ENCODE measurements at places on chromosomes 11 and 22.

- peak; percentile 55 for DNase-seq
Observed at GRCh38 chr11:122339436-122340060, 223.5 kb upstream of the BLID start.

DNA sequence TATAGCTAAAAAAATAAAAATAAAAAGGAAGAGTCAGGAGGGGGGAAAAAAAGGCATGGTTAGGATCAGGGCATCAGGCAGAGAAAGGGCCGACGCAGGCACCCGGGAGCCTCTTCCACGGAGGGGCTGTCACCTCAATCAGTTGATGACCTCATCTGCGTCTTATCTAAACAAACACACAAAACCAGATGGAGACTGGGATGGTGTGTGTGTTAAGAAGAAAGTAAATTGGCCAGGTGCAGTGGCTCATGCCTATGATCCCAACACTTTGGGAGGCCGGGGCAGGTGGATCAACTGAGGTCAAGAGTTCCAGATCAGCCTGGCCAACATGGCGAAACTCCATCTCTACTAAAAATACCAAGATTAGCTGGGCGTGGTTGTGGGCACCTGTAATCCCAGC is 63.6 kb downstream of the DHCR7 start:
- DNase-seq: no peak

DNA sequence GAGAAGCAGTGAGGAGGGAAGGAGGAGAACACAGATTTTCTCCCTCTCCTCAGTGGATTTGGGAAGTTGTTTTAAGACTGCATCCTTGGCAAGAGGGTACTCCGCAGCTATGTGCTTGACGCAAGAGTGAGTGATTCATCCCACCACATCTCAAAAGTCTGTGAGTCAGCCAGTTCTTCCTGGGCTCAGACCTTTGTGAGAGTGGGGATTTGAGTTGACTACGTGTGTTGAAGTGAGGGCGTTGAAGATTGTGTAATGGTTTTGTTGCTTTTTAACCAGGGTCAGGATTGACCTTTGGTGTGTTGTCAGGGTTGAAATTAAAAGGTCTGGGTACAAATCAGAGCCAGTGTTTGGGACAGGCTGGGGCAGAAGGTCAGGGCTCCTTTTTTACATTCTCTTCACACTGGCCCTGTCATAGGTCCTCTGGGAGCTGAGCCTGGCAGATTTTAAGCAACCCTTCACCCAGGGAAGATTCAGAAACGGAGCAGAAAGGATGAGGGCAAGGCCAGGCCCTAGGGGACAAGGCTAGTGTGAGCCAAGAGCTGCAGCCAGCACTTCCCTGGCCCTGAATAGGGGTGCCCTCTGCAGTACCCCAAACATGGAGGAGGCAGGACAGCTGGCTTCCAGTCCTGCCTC is 4.2 kb upstream of the C11orf86 start:
- peak; percentile 100 for DNase-seq

- no peak for DNase-seq
Observed at GRCh38 chr11:116916886-116917285, 79.5 kb upstream of the APOA1 start.

DNA sequence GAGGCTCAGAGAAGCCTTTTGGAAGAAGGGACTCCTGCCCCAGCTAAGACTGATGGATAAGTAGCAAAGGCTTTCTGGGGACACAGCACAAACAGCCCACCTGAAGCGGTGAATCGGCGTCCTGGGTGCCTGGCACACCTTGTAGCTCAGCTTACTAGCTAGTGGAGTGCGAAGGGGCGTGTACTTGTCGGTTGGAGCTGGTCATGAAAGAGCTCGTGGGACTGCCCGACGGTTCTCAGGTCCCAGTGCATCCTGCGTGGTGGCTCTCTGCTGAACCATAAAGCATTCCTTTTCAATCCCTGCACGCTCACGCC is 690 bp upstream of the UVRAG start:
- DNase-seq: no peak

DNA sequence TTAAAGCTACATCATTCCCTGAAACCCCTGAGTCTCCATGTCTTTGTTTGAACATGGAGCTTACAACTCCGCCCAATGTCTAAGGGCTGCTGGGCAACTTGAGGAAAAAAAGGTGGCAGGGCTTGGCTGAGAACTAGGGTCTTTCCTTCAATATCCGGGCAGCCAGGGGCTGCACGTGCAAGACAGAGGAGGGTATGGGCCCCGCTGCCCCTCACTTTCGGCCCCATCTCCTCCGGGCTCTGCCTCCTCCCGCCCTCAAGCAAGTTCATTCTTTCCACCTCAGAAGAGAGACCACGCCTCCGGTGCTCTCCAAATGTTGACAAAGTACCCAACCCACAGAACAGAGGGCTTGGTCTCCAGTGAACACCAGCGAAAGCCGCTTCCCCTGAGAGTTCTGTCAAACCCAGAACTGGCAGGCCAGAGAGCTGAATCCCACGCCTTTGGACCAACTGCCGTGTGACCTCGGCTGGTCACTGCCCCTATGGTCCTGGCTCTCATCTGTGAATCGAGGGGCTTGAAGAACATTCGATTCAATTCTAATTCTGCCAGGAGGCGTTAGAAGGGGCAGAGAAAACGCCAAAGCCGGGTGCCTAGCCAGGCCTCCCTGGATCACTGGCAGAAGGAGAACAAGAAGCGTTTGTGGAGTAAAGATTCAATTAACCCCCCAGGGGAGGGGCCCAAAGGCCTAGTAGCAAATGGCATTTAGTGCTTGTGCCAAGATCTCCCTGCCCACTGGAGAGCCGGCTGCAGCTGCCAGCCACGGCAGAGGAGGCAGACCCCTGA is 7.3 kb downstream of the PDGFB start:
- no peak for DNase-seq

DNA sequence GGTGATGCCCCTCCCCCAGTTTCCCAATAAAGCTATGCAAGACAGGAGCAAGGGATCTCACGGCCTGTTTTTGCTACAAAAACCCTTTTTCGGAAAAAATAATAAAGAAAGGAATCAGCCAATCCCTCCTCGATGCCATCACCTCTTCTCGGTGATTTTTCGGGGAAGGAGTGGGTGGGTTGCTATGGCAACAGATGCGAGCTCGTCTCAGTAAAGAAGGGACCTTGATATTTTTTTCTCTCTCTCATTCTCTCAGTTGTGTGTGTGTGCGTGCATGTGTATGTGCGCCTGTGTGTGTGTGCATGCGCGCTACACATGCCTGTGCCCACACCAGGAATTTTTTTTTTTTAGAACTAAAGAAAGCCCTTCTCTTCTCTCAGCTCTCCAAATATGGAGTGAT is 3.8 kb upstream of the NPAS4 start:
- no peak for DNase-seq

Data from cardiac fibroblast (primary cell).